Activated naive CD8-positive, alpha-beta T cell treated with anti-CD3 and anti-CD28 coated beads for 36 hours (primary cell): ENCODE measurements at places on chromosomes 6 and 20. TPM values are rescaled to one million over a fixed set of nuclear protein-coding genes. Genes with fewer than 3 reads are reported as not detected.

DNA sequence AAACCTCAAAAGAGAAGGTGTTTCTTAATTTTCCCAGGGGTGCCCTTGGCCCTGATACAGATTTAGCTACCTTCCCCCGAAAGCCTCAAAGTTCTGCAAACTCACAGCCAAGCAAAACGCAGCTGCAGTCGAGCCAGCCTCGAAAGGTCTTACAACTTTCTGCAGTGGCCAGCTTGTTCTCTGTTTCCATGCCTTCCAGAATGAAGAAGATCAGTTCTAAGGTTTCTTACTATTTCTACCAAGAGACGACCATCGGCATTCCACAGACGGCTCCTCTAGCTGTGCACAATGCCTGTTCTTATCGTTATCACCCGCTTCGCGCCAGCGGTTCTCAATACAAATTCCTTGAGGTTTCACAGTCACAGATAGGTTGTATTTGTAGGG is 28.5 kb upstream of the CCR6 start:
- peaks cover 2% of the 10 kb centered on the region for H3K36me3 ChIP-seq
- peaks cover 60% of the 10 kb centered on the region for H3K4me1 ChIP-seq
- H3K27me3 ChIP-seq: no peaks in the 10 kb centered on the region
- peak overlapping the region; percentile 85 for H3K27ac ChIP-seq
- peak overlapping the region; percentile 58 for H3K4me3 ChIP-seq
- no peak for DNase-seq

BTN1A1 gene
- total RNA-seq: 0.14 TPM

DNA sequence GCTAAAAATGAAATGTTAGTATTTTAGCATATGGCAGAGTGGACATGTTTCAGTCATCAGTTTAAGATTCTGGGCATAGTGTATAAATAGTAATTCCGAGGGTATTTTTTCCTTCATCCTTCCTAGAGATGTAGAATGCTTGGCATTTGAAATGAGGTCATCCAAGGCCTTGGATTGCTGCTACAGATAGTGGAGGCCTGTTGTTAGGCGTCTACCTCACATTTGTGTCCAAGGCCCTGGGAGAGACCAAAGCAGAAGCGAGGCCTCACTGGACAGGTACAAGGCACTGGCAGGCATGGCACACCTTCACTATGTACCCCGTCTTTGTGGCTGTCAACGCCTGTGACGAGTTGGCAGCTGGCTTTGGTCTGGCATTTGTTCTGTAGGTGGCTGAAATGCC is 58.0 kb downstream of the DTD1 start:
- H3K4me1 ChIP-seq: no peaks in the 10 kb centered on the region
- peaks cover 11% of the 10 kb centered on the region for H3K36me3 ChIP-seq
- no peak for DNase-seq
- H3K27ac ChIP-seq: no peak overlapping the region
- no peak overlapping the region for H3K4me3 ChIP-seq

DNA sequence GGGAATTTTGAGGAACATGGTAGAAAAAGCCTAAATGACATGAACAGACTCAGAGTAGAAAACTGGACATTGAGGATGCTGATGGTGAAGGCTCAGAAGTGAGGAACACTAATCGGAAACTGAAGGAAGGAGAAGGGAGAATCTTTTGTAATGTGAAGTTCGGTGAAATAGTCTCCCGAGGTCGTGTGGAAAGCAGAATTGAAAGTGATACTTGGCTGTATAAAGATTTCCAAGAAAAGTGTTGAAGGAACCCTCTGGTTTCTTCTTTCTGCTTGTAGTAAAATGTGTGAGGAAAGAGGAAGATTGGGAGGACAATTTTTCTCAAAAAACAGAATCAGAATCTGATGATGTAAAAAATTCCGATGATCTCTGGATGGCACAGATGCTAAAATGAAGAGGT is 115.4 kb downstream of the LAMP5 start:
- H3K4me3 ChIP-seq: no peak overlapping the region
- peaks cover 8% of the 10 kb centered on the region for H3K27me3 ChIP-seq
- H3K27ac ChIP-seq: no peak overlapping the region
- H3K4me1 ChIP-seq: no peaks in the 10 kb centered on the region

ILRUN gene
- total RNA-seq: 45.7 TPM

LRFN2 gene
- total RNA-seq: not detected
